ENCODE measurements at places on chromosomes 5 and 9.
A peak's percentile ranks its signal among the peaks of the same experiment; 100 is the strongest.

- DNase-seq: no peak
- H3K27ac ChIP-seq: no peak overlapping the region
- no peaks in the 10 kb centered on the region for H3K4me1 ChIP-seq
- no peak overlapping the region for H3K4me3 ChIP-seq
- no peaks in the 10 kb centered on the region for H3K27me3 ChIP-seq
- no peaks in the 10 kb centered on the region for H3K36me3 ChIP-seq
These were observed 19.8 kb downstream of the CKMT2 start for GRCh38 chr5:81252904-81253303.

DNA sequence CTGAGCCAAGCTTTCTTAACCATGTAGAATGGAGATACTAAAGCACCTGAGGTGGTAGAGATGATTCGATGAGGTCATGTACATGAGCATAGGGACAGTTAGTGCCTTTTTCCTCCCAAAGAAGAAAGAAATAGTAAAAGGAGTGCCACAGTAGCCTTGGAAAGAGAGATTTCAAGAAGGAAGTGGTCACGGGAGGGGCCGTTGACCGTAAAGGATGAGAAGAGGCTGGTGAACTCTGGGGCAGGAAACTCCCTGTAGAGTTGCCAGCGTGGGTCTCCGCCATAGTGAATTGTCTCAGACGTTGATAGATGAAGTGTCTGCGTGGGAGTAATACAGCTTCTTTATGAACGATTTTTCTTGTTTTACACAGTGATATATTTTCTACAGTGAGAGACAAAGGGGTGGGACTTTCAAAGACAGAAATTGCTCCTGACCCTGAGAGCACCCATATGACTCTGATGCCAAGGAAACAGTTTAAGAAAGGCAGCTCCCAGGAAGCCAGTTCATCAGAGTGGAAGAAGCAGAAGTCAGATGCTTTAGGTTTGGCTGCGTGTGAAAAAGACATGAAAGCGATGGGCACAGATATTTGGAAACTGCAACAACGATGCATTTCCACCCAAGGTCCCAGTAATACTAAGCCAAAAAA is 41.3 kb downstream of the UGCG start:
- H3K4me1 ChIP-seq: peaks cover 21% of the 10 kb centered on the region
- DNase-seq: peak; percentile 49
- H3K4me3 ChIP-seq: peak overlapping the region; percentile 81
- peak overlapping the region; percentile 66 for H3K27ac ChIP-seq

GRCh38 chr5:67259548-67260215 is 63.1 kb upstream of the CD180 start:
- no peak overlapping the region for H3K27ac ChIP-seq
- no peak for DNase-seq
- no peak overlapping the region for H3K4me3 ChIP-seq
- H3K36me3 ChIP-seq: no peaks in the 10 kb centered on the region

GRCh38 chr5:14489643-14490042 is 91.9 kb upstream of the OTULINL start:
- DNase-seq: no peak
- H3K36me3 ChIP-seq: peaks cover 2% of the 10 kb centered on the region
- H3K4me1 ChIP-seq: no peaks in the 10 kb centered on the region
- no peaks in the 10 kb centered on the region for H3K27me3 ChIP-seq
- H3K27ac ChIP-seq: no peak overlapping the region
- H3K4me3 ChIP-seq: no peak overlapping the region

DNA sequence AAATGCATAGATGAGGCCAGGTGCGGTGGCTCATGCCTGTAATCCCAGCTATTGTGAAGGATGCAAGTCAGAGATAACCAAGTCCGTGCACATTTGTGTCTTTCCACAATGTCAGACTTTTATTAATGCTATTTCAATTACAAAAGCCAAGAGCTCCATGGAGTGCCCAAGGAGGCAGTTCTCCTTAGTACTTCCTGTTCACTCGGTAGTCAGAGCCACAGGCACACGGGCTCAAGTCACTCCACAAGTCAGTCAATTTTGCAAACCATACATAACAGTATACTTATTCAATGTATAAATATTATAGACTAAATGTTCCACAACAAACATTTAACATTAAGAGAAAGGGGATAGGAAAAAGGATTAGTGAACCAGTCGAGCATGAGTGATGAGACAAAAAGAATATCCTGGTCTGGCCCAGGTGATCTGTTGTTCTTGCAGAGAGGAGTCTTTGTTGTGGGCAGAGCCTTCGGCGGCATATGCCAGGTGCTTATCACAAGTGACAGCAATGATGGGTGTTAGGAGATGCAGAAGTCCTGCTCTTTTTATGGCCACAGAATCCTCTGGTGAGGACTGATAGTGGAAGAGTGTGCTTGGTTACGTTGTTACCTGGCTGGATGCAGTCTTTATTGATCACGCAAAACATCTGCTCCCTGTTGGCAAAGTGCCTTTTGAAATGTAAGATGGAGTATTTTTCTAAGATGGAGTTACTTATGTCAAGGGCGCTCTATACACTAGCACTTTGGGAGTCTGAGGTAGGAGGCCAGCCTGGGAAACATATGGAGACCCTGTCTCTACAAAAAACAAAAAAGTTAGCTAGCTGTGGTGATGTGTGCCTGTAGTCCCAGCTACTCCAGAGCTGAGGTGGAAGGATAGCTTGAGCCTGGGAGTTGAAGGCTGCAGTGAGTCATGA is 167.0 kb upstream of the FBXL17 start:
- H3K27ac ChIP-seq: no peak overlapping the region
- no peaks in the 10 kb centered on the region for H3K27me3 ChIP-seq

DNA sequence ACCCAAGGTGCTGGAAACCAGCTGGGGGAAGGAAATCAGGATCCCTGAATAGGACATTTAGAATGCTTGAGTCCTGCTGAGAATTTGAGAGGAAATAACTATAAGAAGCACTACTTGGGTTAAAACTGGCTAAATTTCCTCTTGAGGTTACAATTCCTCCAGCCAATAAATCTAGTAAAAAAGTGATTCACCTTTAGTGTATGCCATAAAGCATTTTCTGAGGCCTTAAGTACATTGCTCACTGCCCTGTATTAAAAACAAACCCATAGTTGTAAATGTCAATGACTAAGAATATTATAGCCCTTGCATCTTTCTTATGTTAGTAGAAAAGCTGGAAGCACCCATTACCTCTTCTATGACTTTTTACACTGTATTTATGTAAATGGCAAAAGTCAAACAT is 634.7 kb upstream of the ARRDC3 start:
- no peak overlapping the region for H3K4me3 ChIP-seq
- H3K27me3 ChIP-seq: no peaks in the 10 kb centered on the region
- H3K36me3 ChIP-seq: no peaks in the 10 kb centered on the region
- no peak overlapping the region for H3K27ac ChIP-seq

GRCh38 chr5:56409331-56410190 is 176.4 kb upstream of the ANKRD55 start:
- DNase-seq: no peak
- H3K4me3 ChIP-seq: no peak overlapping the region
- H3K36me3 ChIP-seq: no peaks in the 10 kb centered on the region
- H3K27ac ChIP-seq: no peak overlapping the region
- no peaks in the 10 kb centered on the region for H3K27me3 ChIP-seq

DNA sequence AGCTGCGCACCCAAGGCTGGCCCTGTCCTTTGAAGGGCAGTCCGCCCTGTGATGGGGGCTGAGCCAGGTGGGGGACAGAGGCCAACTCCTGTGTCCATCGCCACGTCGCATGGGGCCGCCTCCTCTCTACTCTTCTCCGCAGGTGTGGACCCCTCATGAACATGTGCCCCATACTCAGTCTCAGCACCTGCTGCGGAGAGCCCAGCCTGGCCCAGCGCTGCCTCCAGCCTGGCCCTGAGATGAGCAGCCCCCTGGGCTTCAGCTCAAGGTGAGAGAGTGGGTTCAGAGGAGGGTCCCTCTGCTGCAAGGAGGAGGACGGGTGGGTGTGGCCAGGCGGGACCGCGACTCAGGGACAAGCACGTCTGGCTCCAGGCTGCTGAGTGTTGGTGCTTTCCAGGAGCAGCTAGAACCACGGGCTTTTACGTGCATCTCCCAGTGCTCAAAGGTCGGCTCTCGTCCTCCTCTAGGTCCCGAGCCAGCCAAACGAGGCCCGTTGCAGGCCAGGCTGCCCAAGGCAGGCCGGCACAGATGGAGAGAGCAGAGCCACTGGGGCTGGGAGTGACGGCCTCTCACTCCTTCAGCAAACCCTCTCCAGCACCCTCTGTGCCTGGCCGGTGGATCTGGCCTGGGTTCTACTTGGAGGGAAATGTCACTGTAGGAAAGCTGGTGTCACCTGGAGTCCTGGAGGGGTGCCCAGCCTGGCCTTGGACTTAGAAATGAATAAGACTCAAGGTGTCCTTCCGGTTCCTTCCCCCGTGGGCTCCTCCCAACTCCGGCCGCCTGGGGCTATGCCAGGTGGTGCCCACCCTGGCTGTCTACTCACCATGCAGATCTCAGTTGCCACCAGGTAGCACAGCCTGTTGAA is 48.9 kb upstream of the RNF130 start:
- DNase-seq: no peak
- no peaks in the 10 kb centered on the region for H3K4me1 ChIP-seq
- H3K36me3 ChIP-seq: no peaks in the 10 kb centered on the region

- no peaks in the 10 kb centered on the region for H3K36me3 ChIP-seq
- H3K4me1 ChIP-seq: no peaks in the 10 kb centered on the region
- H3K27me3 ChIP-seq: no peaks in the 10 kb centered on the region
- DNase-seq: no peak
- no peak overlapping the region for H3K4me3 ChIP-seq
These were observed 220.9 kb downstream of the KIAA0825 start for GRCh38 chr5:94397508-94397907.

GRCh38 chr9:17669206-17669605 is 90.3 kb downstream of the SH3GL2 start:
- H3K36me3 ChIP-seq: no peaks in the 10 kb centered on the region
- no peaks in the 10 kb centered on the region for H3K27me3 ChIP-seq
- no peak for DNase-seq
- H3K4me1 ChIP-seq: no peaks in the 10 kb centered on the region

DNA sequence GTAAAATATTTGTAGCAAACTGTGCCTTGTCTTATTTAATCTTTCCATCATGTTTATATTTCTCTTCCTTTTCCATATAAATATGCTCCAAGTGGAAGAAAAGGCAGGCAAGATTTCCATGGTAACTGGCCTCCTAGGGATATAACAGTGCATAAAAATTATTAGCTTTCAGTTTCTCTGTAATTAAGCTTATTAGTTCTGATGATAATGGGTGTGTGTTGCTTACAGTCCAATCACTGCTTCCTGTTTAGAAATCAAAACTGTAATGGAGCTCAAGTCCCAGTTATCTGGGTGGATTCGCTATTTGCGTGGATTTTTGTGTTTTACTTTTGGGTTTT is 213.0 kb downstream of the PJA2 start:
- no peaks in the 10 kb centered on the region for H3K36me3 ChIP-seq
- H3K27ac ChIP-seq: no peak overlapping the region
- H3K27me3 ChIP-seq: peaks cover 3% of the 10 kb centered on the region

DNA sequence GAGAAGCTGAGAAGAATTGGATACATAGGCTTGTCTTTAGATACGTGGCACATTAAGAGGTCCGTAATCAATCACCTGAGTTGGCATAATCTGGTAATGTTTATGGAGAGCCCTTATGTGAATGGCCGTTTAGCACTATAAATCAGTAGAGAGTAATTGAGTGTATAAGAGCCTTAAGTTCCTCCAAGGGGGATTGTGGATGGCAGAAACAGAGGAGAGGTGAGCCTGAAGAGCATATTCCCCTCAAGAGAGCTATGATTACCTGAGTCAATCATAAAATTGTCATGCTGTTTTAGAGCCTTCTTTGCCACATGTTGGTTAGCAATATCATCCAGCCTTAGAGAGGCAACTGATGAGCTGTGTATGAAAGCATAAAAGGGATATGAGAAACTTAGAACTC is 58.8 kb downstream of the FOCAD start:
- H3K36me3 ChIP-seq: peaks cover 2% of the 10 kb centered on the region
- peaks cover 11% of the 10 kb centered on the region for H3K4me1 ChIP-seq
- no peak overlapping the region for H3K27ac ChIP-seq
- no peak for DNase-seq
- no peak overlapping the region for H3K4me3 ChIP-seq

- H3K4me3 ChIP-seq: no peak overlapping the region
- no peaks in the 10 kb centered on the region for H3K27me3 ChIP-seq
These were observed 52.1 kb downstream of the AQP7 start for GRCh38 chr9:33350310-33350709.

DNA sequence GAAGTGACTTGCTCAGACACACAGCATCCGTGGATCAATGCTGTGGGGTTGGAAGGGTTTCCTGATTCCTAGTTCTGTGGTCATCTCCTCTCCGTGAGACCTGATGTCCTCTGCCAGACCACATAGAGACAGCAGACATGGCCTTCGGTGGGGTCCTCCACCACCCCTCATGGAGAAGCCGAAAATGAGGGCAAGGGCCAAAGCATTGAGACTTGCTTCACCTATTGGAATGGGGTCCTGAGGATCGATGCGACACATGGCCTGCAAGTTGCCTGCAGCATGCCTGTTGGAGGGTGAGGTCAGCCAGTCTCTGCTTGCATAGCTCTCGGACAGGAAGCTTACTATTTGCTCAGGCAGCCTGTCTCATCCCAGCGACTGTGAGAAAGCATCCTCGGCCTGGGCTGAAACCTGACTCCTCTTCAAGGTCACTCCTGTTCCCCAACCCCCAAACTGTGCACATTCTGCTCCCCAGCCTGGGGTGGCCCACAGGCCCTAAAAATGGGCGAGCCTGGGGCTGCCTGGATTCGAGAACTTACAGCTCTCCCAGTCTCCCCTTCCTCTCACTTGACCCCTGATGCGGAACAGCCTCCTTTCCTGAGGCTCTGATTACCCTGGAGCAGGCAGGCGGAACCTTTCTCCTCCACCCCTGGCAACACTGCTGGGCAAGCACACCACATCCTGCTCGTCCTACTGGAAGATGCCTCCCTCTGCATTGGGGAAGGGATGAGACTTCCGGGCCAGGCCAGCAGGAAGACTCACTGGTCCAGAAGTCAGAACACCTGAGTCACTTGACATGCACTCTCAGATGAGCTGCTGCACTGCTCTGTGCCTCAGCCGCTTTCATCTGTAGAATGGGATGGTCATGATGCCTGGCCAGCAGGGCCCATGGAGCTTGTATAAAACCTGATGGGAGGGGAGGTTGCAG is 186.9 kb downstream of the RGS3 start:
- no peak overlapping the region for H3K4me3 ChIP-seq
- no peak overlapping the region for H3K27ac ChIP-seq
- H3K27me3 ChIP-seq: no peaks in the 10 kb centered on the region
- no peaks in the 10 kb centered on the region for H3K36me3 ChIP-seq

- H3K36me3 ChIP-seq: no peaks in the 10 kb centered on the region
- DNase-seq: no peak
- no peaks in the 10 kb centered on the region for H3K27me3 ChIP-seq
These were observed 611 bp downstream of the PCDHA3 start for GRCh38 chr5:140801494-140801841.

DNA sequence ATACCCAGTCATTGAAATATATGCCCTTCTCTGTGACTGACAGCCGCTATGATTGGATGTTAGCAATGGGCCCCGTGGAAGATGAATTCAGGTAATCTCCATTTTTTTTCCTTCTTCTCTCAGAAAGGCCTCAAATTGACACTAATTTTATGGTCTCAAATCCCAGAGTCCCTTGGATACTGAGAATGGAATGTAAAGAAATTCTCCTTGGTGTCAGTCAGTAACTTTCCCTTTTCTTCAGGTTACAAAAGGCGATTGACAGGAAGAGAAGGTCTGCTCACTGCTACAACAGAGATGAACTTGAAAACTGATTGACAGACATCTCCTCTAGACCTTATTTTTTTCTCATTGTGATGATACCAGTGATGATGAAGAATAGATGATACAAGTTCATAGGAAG is 748.3 kb downstream of the MAT2B start:
- no peaks in the 10 kb centered on the region for H3K36me3 ChIP-seq
- H3K4me1 ChIP-seq: no peaks in the 10 kb centered on the region
- no peak overlapping the region for H3K4me3 ChIP-seq
- no peak overlapping the region for H3K27ac ChIP-seq

Data from CD4-positive, CD25-positive, alpha-beta regulatory T cell (primary cell).